ENCODE measurements at places on chromosomes 3 and 15. TPM values are rescaled to one million over a fixed set of nuclear protein-coding genes. Genes with fewer than 3 reads are reported as not detected.

DNA sequence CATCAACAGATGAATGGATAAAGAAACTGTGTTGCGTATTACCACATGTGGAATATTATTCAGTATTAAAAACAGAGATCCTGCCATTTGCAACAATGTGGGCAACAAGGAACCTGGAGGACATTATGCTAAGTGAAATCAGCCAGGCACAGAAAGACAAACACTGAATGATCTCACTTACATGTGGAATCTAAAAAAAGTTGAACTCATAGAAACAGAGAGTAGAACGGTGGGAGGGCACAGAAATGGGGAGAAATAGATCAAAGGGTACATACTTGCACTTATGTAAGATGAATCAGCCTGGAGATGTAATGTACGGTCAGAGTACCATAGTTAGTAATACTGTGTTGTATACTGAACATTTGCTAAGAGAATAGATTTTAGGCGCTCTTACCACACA, 29.8 kb upstream of the MUC13 start:
- no peak for DNase-seq

Gene PLA2G4F
- total RNA-seq: not detected

Gene SAMMSON
- not detected for total RNA-seq

Gene ST8SIA2
- total RNA-seq: 0.11 TPM

- no peak for DNase-seq
Observed at GRCh38 chr15:25422021-25422420, 16.8 kb downstream of the UBE3A start.

GRCh38 chr15:47856071-47856470, 138.8 kb downstream of the SEMA6D start:
- DNase-seq: no peak

Gene GPR87
- not detected for total RNA-seq

Gene JMJD7
- 9.2 TPM for total RNA-seq

DNA sequence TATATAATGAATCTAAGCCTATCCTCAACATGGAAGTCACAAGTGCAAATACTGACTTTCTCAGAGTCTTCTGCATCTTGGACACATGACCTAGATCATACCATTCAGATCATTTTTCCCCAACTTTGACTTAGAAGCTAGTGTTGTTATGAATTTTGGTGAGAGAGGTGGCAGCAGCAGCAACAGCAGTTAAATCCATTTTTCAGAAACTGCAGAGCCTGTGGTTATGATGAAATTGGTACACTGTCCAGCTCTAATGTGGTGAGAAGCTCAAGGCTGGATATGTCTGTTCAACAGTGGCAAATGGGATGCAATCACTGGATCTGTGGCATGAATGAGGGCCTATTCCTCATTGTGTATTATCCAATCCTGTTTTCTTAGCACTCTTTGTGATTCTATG, 290.1 kb upstream of the SATB1 start:
- no peak for DNase-seq

DNA sequence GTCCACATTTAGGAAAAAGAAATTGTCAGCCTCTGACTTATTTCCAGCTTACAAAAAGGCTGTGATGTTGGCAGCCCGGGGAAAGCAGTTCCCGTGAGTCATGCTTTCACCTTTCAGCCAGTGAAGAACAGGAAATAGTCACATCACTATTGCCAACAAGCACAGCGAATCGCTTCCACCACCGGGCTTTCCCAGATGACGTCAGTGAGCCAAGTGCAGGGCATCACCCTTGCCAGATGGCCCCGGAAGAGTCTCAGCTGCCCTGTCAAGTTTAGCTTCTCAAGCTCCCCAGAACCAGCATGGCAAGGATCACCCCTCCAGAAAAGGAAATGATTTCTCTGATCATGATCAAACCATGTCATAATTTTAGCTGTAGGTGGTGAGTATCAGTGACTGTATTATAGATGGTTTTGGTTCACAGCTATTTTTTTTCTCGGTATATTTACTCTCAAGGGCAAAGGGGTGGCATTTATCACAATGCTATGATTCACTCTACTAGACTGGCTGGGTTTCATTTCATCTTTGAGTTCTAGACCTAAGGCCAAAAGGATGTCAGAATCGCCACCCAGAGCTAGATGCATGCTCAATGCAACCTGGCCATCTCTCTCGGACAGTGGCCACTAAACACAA, 32.9 kb downstream of the B3GNT5 start:
- peak; percentile 83 for DNase-seq

GRCh38 chr15:36218322-36218721, 361.1 kb upstream of the CDIN1 start:
- DNase-seq: no peak

- DNase-seq: no peak
Observed at GRCh38 chr3:70702132-70702531, 389.7 kb upstream of the MDFIC2 start.

Gene GCSAM
- 39.2 TPM for total RNA-seq

Gene RTP4
- 3.4 TPM for total RNA-seq
